ENCODE measurements at places on chromosomes 2 and 18.

DNA sequence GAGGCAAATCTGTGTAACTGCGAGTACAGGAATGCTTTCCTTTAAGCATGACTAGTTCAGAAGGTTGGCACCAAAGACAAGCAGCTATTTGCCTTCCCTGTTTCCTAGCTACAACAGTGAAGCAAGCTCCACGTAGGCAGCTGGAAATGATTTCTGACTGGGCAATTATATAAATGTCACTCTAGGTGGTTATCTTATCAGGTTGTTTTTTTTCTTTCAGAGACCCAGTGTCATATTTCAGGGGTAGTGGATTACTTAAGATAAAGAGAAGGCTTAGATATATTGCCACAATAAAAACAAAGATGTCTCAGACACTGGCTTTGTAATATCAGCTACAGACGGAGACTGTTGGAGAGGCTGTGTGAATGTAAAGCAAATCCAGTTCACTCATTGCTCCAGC, 748.9 kb upstream of the NXPH2 start:
- no peak for DNase-seq

DNA sequence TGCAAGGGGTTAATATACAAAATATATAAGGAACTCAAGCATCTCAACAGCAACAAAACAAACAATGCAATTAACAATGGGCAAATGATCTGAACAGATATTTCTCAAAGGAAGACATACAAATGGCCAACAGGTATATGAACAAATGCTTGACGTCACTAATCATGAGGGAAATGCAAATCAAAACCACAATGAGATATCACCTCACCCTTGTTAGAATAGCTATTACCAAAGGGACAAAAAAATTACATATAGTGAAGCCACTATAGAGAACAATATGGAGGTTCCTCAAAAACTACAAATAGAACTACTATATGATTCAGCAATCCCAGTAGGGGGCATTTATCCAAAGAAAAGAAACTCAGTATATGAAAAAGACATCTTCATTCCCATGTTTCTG, 3.8 kb upstream of the SIGLEC15 start:
- no peak for DNase-seq

- DNase-seq = no peak
Observed at GRCh38 chr2:208509586-208509985, 103.0 kb downstream of the PTH2R start.

DNA sequence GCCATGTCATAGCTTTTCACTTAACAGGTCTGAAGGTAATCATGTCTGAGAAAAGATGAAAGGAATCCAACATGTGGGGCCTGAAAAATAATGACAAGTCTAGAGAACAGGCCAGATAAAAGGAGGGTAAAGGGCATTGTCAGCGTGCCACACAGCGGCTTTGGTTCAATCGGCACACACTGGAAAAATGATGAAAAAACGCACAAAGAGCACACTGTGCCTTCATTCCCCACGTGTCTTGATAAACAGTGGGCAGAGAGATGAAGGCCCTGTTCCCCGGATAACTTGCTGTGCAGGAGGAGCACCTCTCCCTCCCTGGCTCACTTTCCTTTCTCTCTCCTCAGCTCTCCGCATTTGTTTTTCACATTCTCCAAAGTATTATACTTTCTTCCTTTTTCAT, 766.3 kb downstream of the TDRD15 start:
- no peak for DNase-seq

Measured in AG20443 (cell line).